ENCODE measurements at places on chromosomes 11 and 22. TPM values are rescaled to one million over a fixed set of nuclear protein-coding genes. Genes with fewer than 3 reads are reported as not detected.

Gene MS4A1
- under 0.01 TPM for total RNA-seq

Gene TP53AIP1
- not detected for total RNA-seq

GRCh38 chr11:105109855-105110687, 29.5 kb downstream of the CARD18 start:
- peak; percentile 52 for DNase-seq

- no peak for DNase-seq
Observed at GRCh38 chr11:114774599-114775361, 96.5 kb downstream of the NXPE2 start.

- peak; percentile 10 for DNase-seq
Observed at GRCh38 chr11:14789879-14790484, 102.0 kb downstream of the CYP2R1 start.

Measured in dermis microvascular lymphatic vessel endothelial cell (primary cell).